ENCODE measurements at places on chromosomes 7 and 10. TPM values are rescaled to one million over a fixed set of nuclear protein-coding genes. Genes with fewer than 3 reads are reported as not detected.

Gene DGKB
- total RNA-seq = not detected

Gene GPR85
- total RNA-seq = 1.3 TPM

Gene AOAH
- not detected for total RNA-seq

DNA sequence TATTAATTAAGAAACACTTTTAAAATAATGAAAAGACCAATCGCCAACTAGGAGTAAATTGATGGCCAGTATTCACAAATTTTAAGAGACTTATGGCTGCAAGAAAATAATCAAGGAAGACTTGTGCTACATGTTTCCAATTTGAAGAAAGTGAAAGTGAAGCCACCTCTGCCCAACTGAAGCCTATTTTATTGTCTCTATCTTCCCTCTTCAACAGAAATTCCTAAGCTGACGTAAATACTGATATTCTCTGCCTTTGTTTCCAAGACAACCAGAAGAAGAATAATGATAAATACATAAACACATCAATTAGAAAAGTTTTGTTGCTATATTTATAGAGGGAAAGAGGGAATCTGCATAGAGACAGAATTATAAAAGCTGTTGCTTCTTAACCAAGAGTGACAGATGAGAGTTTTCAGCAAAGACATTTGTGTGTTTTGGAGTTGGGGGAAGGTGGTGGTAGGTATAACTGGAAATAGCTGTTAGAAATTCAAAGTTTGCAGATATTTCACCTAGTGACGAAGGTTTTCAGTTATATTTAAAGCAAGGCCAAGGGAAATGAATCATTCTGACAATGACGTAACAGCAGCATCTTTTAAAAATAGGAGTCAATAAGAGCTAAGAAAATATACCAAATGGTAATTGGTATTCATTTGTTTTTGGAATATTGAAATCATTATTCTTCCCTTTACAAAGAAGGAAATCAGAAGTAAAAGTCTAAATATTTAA lies 576.6 kb upstream of the SORCS1 start:
- no peak for DNase-seq

DNA sequence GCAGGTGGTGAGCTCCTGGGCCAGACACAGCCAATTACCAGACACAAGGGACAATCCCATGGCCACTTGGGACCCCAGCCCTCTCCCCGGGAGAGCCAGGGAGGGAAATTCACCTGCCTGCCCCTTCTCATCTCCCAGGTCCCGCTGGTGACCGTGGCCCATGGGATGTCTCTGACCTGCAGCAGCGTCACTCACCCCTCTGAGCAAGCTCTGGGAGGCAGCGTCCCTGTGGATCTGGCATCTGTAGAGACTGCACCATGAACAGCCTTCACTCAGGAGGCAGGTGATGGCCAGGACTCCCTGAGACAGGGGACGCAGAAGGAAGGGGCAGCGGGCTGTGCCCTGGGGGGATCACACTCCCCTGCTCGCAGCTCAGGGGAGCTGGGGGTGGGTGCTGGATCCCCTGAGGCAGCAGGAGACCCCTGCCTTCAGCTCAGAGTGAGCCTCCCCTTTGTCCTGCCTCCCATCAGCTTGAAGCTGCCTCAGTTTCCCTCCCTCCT lies 90.8 kb downstream of the FOXL3 start:
- DNase-seq = no peak

- no peak for DNase-seq
These were observed 29.4 kb downstream of the PHTF2 start for GRCh38 chr7:77827999-77828398.

DNA sequence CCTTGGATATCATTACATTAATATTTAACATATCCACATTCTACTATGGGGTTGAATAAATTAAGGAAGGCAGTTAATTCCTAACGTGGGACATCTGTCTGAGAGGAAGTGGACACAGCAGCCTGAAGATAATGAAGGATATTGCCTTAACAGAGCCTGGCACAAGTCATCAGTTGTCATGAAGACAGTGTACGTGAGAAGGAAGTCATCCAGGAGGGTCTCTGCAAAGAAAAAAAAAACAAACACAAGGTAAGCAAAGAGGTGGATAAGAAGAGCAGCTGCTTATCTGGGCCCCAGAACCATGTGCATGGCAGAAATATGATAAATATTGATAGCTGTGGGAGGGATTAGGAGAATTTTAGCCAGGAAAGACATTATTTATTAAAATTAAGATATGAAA lies 190.0 kb downstream of the RAPGEF5 start:
- DNase-seq = no peak

GRCh38 chr7:73350306-73351068 lies 22.5 kb downstream of the FKBP6 start:
- DNase-seq = no peak

DNA sequence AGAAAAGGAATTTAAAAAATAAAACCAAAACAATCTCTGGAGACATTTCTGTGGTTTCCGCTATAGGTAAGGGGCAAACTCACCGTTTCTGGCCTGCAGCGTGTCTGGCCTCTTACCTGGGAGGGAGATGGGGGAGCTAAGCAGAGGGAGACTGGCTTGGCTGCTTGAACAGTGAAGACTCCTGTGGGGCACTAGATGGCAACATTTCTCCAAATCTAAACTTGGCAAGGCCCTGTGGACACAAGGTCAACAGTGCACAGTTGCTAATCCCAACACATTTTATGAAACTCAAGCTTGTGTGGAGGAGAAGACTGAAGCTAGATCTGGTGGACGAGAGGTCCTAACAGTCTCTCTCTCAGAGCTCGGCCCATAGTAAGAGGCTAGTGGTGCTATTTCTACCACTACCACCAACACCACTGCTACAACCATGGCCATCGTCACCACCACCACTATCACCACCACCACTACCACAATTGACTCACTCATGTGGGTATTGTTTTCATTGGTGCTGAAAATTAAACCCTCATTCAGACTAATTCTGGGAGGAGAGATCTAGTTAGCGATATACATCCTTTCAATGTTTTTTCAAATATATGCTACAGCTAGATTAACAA lies 28.4 kb upstream of the CDHR3 start:
- peak; percentile 14 for DNase-seq

DNA sequence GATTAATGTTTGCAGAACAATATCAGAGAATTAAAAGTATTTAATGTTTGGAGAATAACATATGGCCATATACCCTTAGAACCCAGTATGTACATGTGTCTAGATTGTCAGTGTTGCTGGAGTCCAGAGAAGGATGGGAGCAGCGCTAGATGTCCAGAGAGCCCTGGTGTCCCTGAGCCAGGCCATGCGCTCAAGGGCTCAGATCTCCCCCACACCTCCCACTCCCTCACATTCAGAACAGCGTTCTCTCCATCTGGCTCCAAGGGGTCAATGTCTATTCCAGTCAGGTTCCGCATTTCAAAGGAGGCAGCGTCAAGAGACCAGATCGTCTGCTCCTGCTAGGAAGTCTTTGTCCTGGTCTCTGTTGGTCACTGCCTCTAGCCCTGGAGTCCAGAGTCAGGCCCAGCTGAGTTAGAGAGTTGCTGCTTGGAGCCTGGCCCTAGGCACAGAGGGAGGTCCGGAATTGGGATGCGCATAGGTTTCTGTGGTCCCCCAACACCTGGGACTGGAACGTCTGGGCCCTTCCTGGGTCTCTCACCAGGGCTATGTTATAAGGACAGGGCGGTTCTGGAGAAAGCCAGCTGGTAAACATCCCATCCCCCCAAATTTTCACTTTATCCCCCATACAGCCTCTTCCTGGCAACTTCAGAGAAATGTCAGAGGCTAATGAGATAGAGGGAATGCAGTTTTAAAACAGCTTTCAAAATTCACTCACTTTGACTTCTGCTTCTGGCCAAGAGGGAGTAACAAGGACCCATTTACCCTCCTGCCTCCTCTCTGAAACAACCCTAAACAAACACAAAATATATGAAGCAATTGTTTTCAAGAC lies 6.5 kb upstream of the WDR86 start:
- DNase-seq = no peak

DNA sequence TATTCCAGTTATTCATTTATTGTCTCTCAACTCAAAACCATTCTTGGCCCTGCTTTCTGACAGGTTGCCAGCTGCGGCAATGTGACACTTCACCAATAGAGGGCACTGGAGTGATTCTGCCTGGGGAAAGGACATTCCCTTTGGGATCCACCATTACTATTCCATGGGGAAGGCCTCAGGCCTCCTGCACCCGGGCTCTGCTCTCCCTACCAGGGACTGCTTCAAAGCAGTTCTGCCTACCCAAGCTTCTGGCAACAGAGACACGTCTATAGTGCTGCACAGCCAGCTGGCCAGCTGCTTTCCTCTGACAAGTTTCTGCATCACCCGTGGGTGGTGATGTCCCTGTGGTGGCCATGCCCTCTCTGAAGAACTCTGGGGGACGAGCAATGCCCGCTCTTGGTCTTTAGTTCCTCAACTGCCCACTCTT lies 163.8 kb downstream of the ELMO1 start:
- DNase-seq = peak; percentile 28

GRCh38 chr10:96664563-96664962 lies 55.8 kb downstream of the PIK3AP1 start:
- DNase-seq = no peak

GRCh38 chr7:13236026-13236425 lies 548.6 kb downstream of the ARL4A start:
- no peak for DNase-seq

GRCh38 chr10:77647543-77648293 lies 10.1 kb upstream of the KCNMA1 start:
- DNase-seq = no peak

DNA sequence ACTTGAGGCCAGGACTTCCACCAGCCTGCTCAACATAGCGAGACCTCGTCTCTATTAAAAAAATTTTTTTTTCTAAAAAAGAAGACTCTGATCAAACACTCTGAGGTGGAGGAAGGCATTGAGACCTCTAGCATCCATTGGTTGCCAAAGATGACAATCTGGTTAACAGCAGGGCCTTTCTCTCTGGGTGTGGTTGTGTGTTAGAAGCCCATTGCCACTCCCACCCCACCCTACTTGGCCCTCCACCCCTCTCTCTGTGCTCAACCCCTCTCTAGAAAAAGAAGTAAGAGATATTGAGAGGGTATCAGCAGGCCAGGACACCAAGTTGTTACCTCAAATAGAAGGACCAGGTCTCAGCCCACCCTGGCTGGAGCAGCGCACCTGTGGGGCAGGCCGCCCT lies 57.4 kb upstream of the MXI1 start:
- no peak for DNase-seq

DNA sequence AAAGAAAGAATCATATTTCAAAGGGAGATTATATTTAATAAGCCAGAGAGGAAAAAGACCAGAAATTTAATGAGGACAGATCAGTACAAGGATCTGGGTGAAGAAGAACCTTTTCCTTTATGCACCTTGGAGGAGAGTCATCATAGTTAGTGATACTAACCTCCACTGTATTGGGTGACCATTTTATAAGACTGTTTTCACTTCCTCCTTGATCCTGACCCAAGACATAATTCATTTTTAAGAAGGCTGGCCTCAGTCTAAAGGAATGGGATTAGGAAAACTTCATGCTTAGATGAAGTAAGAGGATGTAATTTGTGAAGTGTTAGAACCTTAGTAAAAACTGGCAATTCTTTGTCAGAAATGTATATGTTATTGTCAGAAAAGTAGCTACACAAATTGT lies 68.6 kb downstream of the ADAM22 start:
- DNase-seq = no peak

DNA sequence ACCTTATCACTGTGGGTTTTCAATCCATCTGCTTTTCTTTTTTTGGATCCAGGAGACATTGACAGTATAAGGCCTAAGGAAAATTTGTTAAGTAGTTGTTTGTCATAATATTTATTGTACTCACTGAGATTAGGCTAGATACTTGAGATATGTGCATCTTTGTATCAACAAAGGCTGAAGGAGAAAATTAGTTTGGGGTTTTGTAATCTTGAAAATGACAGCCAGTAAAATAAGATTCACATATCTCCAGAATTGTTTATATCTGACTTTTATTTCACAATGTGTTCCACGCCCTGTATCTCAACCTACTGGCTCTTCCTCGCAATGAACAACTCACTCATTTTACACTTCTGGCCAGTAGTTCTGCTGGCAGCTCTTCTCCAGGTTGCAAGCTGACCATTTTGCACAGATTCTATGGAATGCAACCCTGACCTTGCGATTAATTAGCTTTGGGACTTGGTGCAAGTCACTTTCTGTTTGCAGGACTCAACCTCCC lies 132.7 kb downstream of the GATA3 start:
- no peak for DNase-seq

- DNase-seq = no peak
These were observed 21.7 kb upstream of the MACC1 start for GRCh38 chr7:20238754-20239324.

DNA sequence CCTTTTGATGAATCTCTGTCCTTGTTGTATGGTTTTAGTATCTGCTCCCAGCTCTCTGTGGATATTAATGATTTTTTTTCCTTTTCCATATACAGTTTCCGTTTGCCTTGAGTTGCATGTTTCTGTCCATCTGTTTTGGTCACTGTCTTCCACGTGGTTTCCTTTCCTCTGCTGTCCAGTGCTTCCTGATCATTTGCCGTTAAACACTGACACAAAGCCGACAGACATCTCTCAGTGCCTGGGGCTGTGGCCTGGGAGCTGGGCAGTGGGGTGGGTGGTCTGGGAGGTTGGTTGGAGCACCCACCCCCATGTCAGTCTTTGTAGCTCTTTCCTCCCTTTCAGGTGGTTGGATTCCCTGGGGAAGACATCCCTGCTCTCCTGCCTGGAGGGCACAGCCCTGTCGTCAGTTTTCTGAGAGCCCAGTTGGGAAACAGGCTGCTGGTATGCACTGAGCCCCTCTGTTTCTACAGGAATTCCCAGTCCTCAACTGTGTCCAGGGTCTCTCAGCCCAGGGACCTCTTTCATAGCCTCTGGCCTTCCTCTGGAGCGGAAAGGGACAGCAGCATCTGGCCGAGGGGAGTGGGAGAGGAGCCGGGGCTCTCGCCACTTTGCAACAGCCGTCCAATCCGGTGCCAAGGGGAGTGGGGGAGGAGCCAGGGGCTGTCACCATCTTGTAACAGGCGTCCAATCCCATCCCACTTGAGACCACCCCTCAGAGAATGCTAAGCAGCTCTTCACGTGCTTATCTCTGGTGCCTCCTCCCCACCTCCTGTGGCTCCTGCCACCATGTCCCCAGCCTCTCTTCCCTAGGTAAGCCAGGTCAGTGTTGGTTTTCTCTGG lies 26.7 kb upstream of the MKI67 start:
- DNase-seq = no peak

DNA sequence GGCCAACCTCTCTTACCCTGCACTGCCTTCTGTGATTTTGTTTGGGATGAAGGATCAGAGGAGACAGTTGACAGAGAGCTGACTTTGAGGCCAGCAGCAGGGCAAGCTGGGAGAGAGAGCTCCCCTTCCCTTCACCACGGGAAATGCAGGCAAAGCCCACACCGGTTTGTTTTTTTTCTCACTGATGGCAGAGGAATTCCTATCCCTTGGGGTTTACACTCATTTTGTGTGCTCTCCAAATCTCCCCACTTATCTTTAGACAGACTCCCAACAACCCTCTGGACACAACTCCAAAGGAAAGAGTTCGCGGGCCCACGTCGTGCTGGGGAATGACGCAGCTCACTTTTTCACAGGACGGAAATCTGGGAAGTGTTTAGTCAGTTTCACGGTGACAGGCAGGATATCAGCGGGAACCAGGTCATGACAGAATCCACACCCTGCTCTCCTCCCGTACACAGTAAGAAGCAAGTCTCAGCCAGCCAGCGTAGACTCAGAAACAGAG lies 68.3 kb upstream of the FAM171A1 start:
- peak; percentile 35 for DNase-seq

- no peak for DNase-seq
These were observed 39.8 kb upstream of the ZNF438 start for GRCh38 chr10:31071232-31072005.

Measured in MG63 (cell line).